ENCODE measurements at places on chromosomes 7 and 10. TPM values are rescaled to one million over a fixed set of nuclear protein-coding genes. Genes with fewer than 3 reads are reported as not detected.

DNA sequence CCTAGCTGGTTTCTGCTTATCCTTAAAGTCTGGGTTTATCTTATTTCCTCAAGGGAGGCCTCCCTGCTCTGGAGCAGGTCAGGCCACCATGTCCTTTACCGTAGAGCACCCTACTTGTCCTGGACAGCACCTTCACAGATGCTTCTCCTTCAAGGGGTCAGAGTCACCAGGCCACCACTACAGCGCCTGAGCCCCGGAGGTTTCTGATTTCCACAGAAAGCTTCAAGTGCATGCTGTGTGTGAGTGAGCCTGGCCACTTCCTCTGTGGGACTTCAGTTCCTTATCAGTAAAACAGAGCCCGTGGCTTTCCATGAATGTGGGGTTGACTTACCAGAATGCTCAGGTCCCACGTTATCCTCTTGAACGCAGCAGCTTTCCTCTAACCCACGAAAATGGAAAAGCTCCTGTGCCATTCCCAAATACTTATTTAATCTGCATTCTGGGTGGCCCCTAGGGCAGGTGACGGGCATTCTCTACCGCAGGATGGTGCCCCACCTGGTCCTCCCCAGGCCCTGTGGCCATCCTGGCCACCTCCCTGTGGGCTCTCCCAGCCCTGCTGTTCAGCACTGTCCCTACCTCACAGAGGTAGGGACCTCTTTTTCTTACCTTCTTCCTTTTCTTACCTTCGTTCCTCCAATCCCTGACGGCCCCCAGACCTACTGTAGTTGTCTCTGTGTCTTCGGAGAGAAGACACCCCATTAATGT is 1.4 kb upstream of the DOCK1 start:
- no peak for DNase-seq

DNA sequence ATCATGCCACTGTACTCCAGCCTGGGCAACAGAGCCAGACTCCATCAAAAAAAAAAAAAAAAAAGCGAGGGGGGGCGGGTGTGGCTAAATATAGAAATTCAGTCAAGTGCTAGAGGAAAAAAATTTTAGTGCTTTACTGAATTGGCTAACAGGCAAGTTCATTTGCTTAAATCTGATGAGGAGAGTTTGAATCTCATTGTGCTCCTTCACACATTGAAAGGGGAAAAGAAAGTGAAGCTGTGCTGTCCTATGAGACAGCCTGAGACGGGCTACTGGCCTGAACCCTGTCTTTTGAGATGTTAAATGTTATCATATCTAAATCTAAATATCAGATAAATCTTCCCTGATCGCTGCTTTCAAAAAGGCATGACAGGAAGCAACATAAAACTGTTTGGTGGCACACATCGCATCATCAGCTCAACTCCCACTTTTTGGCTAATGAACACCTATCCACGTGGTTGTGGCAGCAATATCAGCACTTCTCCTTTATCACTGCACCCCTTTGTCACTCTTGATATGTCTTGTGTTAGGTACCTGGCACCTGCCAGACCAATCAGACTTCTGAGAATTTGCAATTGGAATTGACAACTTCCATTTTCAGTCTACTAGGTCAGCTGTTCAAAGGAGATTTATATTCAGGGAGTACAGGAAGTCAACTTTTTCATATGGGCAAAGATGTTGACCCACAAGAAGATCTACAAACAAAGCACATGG is 14.0 kb upstream of the IFIT1B start:
- DNase-seq: no peak

Gene LRRC4
- 2.1 TPM for polyA plus RNA-seq

GRCh38 chr10:127117125-127117524 is 79.3 kb downstream of the INSYN2A start:
- peak; percentile 35 for DNase-seq

DNA sequence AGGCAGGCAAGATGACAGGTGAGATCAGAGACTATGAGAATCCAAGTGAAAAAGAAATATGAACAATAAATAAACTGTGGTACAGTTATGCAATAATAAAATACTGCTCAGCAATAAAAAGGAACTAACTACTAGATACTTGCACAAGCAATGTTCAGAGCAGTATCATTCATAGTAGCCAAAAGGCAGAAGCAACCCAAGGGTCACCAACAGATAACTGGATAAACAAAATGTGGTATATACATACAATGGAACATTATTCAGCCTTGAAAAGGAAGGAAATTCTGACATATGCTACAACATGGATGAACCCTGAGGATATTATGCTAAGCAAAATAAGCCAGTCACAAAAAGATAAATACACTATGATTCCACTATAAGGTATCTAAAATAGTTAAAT is 76.9 kb upstream of the KCNIP2 start:
- DNase-seq: no peak

DNA sequence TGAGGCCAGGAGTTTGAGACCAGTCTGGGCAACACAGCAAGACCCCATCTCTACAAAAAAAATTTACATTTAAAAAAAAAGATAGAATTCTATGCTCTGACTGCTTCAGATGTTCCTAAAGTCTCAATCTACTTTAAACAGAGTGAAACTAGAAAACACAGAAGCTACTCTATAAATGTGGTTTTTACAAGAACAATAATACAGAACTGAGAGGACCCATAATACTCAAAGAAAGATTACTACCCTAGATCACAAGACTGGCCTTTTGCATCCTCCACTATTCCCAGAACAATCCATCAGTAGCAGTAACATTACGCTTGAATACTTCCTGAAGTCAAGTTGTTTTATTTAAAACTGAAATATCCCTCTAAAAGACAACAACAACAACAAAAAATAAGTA is 119.4 kb downstream of the ZFAND4 start:
- no peak for DNase-seq

Gene DNAH11
- polyA plus RNA-seq: 0.40 TPM

Gene UNC5B
- 10.5 TPM for polyA plus RNA-seq

Gene PSTK
- 6.8 TPM for polyA plus RNA-seq

DNA sequence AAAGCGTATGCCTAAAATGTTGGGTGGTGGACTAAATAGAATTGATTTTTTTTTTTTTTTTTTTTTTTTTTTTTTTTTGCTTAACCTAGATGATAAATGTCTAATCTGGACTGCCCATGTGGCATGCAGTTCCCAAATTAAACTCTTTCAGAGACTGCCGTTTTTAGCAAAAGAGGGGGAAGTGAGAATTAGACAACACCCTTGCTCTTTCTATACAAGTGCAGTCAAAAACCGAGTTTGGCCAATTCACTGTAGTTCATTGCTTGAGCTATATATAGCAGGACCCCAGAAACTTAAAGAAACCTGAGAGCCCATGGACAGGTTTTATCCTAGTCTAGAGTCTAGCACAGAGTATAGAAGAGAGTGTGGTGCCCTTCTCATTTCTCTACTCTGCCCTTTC is 141.9 kb downstream of the GRM3 start:
- no peak for DNase-seq

- peak; percentile 14 for DNase-seq
Measured at GRCh38 chr10:121522831-121523230, 75.4 kb downstream of the FGFR2 start.

Gene SORCS1
- 6.5 TPM for polyA plus RNA-seq

Gene PRSS2
- polyA plus RNA-seq: 60.4 TPM

DNA sequence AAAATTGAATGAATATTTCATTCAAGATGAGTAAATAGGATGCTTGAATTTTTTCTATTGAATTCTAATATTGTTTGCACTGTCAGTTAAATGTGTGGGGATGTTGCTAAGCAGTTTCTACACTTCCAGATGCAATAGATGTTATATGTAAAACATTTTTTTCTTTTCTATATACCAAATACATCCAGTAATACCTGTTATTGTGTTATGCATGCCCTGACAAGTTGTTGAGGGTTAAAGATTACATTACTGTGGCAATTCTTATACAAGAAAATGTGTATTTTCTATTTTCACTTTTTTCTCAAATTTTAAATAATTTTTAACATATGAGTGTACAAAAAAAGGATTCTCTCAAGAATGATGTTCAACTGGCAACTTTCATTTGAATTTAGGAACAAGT is 713.9 kb downstream of the GATA3 start:
- no peak for DNase-seq

Gene MRPL32
- 52.2 TPM for polyA plus RNA-seq

DNA sequence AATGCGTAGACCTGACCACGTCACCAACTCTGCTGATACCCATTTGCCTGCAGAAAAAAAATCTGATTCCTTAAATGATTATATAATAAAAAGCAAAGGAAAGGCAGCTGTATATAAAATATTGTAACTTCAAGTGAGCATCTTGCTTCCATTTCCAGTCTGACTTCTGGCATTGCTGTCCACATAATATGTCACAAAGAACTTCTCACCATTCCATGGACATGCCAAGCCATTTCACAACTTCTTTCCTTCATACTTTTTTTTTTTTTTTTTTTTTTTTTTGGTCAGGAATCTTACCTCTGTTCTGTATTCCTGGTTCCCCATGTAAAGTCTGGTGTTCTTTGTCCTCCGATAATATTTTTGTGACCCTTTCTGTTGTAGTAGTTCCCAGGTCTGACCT is 165.5 kb downstream of the SND1 start:
- no peak for DNase-seq

DNA sequence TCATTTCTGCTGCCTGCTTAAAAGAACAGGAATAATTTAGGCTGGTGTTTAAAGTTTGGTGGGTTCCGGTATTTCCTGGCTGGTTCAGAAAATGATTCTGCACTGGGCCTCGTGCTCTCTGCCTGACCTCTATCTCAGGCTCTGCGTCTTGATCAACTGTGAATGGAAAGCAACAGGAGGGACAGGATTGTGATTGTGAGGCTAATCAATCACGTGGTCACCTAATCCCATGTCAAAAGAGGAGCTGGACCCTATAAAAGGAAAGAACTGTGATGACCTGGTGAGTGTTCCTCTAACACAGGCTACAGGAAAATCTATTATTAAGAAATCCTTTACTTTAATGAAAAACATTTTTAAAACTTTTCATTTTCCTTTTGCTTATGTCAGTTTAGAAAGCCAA is at the start of gene DHX32:
DHX32 (minus strand) TSS at position 101 of the 400 bp plus-strand sequence. CDS start 468 bp downstream, outside the sequence.
- DNase-seq: no peak

Measured in large intestine (tissue), 12 donors.